ENCODE measurements at places on chromosomes 1 and 21.

- no peak for DNase-seq
These were observed 37.4 kb upstream of the SLC30A1 start for GRCh38 chr1:211616231-211616964.

- no peak for DNase-seq
These were observed 616.9 kb downstream of the AJAP1 start for GRCh38 chr1:5271264-5271663.

- DNase-seq: no peak
These were observed 18.1 kb downstream of the JAK1 start for GRCh38 chr1:64948216-64948615.

GRCh38 chr1:228963795-228964177, 228.5 kb downstream of the RHOU start:
- DNase-seq: no peak

GRCh38 chr1:166974647-166975345, 544 bp downstream of the ILDR2 start:
- no peak for DNase-seq

DNA sequence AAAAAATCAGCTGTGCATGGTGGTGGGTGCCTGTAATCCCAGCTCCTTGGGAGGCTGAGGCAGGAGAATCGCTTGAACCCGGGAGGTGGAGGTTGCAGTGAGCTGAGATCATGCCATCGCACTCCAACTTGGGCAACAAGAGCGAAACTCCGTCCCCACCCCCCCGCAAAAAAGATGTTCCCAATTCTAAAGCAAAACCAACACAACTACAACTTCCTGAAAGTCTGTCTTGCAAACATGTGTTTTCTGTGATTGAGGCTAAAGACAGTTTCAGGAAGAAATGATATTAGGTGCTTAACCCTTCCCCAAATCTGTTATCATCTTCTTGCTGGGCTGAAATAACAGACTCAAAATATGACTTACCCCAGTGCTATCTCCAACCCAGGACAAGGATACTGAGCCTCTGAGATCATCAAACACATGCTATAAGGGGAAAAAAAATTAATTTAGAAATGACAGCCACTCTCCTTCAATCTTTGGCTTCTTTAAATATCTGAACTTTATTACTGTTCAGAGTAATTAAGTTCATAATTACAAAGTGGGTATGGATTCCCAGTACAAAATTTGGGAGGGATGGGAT, 28.5 kb downstream of the SORT1 start:
- no peak for DNase-seq

GRCh38 chr1:154556422-154556821, 2.0 kb downstream of the UBE2Q1 start:
- DNase-seq: no peak

GRCh38 chr1:5725406-5725805, 266.8 kb downstream of the NPHP4 start:
- DNase-seq: no peak

DNA sequence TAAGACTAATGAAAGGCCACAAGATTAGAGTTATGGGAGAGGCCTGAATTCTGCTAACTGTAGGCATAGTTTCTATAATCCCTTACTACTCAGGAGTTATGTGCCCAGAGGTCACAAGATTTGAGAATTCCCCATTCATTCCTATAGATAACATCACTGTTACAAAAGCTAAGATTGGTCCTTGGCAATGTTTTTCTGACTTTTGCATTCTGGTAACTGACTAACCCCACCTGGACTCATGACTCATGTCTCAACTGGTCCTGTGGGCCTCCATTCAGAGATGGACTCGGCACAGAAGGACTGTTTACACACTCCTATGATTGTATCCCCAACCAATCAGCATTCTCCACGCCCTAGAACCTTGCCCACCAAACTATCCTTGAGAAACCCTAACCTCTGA, 249.0 kb upstream of the ZP4 start:
- DNase-seq: no peak

- DNase-seq: no peak
These were observed 7.6 kb downstream of the EFNA3 start for GRCh38 chr1:155086128-155086741.

DNA sequence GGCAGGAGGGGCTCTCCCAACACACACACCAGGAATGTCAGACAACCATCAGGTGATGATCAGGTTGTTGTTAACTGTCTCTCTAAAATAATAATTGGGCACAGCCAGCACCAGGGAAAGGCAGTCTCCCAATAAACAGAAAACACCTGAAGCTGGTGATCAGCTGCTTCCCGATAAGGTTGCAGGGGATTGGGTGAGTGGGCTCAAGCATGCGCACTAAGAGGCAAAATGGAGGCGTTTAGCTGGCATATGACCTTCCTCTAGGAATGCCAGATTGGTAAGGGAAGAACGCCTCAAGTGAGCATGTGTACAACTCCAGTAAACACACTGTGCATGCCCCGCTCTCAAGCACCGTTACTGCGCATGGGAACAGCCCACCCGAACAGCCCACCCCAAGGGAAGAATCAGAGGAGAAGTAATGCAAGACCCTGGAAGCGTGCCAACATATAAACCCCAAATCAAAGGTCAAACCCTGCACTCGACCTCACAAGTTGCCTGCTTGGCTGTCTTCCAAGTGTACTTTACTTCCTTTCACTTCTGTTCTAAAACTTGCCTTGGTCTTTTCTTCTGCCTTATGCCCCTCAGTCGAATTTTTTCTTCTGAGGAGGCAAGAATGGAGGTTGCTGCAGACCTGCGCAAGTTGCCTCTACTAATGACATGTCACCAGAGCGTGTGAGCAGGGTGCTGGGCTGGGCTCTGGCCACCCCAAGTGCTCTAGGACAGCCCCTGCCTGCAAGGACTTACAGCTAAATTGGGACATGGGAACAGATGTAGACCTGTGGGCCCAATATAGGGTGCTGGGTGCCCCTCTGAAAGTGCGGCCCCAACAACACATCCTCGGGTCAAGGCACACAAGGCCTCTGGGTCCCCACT, 200.8 kb downstream of the RHOU start:
- no peak for DNase-seq

DNA sequence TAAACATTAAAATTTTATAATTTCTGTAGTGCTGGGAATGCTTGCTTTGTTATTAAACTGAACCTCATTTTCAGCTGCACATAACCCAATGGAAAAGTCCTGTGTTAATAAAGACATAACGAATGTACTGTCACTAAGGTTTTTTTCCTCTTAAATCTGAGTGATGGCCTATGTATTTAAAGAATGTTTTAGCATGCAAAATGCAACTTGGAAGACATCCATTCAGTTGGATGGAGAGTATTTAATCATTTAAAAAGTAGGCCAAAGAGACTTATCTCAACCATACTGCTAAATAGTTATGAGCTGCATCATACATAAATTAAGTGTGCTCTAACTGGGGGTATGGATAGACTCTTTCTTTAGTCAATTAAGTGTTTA, 48.5 kb downstream of the RWDD3 start:
- no peak for DNase-seq

DNA sequence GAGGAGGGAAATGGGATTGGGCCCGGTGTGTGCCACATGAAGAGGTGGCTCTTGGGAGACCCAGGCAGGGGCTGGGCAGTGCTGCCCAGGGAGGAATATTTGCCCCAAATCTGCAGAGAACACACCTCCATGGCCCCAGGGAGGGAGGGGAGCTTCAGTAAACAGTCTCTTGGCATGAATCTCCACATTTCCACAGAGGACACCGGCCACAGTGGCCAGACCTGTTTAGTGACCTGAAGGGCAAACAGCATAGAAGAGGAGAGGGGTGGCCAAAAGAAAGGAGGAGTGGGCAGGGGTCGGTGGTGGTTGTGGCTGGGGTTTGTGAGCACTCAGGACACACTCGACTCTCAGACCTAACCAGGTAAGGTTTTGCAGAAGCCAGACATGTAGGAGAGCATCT, 54.0 kb upstream of the IFFO2 start:
- no peak for DNase-seq

DNA sequence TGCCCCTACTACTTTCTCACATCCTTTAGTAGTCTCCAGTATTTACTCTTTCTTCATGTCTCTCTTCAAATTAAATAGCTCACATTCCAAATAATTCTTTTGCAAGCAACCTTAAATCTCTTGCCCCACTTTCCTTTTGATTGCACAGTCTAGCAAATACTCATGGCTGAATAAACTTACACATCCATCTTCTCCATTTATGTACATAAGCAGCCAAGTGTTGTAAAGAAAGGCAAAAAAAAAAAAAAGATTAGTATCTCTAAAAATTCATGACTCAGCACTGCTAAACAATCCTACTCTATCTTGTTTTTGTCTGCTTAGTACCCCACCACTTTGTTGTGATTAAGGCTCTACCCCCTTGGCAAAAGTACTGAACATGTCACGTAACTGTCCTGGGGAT, 42.6 kb downstream of the F13B start:
- no peak for DNase-seq

- DNase-seq: no peak
These were observed 22.3 kb downstream of the CDC42 start for GRCh38 chr1:22074803-22075202.

- DNase-seq: no peak
These were observed 94.8 kb upstream of the DISP3 start for GRCh38 chr1:11384170-11384554.

DNA sequence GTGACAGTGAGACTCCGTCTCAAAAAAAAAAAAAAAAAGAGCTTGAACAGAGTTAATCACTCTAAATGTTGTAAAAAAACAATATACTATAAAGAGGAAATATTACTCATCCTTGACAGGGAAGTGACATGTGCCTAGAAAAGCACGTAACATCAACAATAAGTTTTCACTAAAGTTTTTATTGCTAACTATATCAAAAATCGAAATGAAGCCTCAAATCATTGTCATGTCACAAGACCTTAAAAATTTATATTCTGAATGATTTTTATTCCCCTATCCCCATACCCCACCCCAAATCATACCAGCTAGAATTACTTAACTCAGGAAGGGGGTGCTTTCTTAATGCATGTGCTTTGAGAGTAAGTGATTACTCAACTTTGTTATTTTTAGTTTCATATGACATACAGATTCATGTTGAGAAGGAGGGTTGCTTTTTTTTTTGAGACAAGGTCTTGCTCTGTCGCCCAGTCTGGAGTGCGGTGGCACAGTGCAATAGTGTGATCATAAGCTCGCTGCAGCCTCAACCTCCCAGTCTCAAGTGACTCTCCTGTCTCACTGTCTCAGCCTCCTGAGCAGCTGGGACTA, 53.6 kb upstream of the MUTYH start:
- no peak for DNase-seq

Measured in GOT3 (cell line).